ENCODE measurements at places on chromosomes 1 and 21.

DNA sequence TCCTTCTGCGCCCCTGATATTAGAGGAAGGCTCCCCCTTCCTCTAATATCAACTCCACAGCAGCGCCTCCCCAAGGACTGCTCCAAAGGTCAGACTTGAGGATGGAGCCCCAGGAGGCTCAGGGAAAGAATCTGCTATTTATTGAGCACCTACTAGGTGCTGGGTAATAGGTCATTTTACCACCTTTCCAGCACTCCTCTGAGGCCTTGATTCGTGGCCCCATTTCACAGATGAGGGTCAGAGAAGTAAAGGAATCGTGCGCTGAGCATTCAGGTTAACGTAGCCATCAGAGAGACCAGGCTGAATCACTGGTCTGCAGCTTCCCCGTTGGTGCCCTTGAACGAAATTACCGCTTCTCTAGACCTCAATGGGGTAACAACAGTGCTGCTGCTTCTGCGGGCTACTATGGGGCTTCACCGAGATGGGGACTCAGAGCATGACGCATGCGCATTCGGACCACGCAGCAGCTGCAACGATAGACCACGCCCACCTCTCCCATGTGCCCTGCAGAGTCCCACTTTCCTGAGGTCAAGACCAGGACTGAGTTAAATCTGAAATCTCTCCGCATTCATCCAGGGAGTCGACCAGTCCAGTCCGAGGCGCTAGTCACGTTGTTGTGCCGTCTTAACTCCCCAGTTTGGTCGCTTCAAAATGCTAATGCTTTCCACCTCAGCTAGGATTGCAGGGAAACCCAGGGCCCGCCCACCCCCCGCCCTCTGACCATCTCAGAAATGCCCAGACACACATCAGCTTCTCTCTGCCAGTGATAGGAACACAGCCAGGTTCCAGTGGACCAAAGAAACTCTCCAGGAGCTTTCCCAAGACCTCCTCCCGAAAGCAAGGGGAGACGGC is 12.9 kb downstream of the CAMK2N1 start:
- DNase-seq = peak; percentile 64

- DNase-seq = no peak
These were observed 363.1 kb upstream of the ADGRL2 start for GRCh38 chr1:81437649-81438048.

GRCh38 chr1:52739699-52740467 is 13.6 kb downstream of the ZYG11B start:
- DNase-seq = no peak

- no peak for DNase-seq
These were observed 180.2 kb downstream of the NR5A2 start for GRCh38 chr1:200207711-200208126.

DNA sequence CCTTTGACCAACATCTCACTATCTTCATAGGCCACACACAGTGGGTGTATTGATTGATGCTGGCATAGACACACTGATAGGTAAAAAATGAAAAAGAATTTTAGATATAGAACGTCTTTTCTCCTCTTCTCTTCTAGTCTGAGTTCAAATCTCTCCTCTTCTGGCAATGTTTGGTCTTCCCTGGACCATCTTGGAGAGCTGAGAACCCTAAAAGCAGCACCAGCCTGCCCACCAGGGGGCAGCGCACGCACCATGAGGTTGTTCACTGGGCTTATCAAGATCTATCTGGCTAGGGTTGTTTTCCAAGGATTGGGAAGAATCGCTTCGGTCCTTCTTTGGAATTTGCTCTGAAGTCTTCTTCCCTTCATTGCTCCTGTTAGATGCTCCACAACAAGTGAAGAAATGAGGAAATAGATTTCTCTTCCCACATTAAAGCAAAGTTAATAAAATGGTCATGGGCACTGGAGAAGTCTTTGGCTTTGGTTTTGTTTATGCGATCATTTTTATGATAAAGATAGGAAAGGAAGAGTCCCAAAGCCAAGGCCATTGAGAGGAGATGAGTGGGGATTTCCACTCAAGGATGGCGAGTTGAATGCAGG is 104.0 kb upstream of the OLIG2 start:
- peak; percentile 78 for DNase-seq

- DNase-seq = no peak
These were observed 42.6 kb upstream of the PAX7 start for GRCh38 chr1:18588093-18588492.

GRCh38 chr1:244341455-244342450 is 110.0 kb downstream of the ADSS2 start:
- DNase-seq = no peak

DNA sequence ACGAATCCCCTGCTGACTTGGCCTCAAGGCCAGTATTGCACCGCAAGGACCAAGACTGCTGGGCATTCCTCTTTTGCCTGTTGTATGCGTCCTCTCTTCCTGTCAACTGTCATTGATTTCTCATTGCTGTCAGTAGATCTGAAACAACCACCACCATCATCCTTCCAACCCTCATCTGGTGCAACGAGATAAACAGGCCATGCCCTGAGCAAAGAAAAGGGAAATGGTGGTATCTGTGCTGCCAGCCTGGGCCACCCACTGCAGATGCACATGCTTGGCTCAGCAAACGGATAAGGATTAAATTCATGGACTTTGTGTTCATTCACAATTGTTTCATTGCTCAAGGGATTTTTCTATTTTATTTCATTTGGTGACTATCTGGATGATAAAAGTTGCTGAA is 13.6 kb downstream of the OXCT2 start:
- no peak for DNase-seq

GRCh38 chr21:41737651-41738324 is 29.1 kb downstream of the RIPK4 start:
- DNase-seq = no peak

DNA sequence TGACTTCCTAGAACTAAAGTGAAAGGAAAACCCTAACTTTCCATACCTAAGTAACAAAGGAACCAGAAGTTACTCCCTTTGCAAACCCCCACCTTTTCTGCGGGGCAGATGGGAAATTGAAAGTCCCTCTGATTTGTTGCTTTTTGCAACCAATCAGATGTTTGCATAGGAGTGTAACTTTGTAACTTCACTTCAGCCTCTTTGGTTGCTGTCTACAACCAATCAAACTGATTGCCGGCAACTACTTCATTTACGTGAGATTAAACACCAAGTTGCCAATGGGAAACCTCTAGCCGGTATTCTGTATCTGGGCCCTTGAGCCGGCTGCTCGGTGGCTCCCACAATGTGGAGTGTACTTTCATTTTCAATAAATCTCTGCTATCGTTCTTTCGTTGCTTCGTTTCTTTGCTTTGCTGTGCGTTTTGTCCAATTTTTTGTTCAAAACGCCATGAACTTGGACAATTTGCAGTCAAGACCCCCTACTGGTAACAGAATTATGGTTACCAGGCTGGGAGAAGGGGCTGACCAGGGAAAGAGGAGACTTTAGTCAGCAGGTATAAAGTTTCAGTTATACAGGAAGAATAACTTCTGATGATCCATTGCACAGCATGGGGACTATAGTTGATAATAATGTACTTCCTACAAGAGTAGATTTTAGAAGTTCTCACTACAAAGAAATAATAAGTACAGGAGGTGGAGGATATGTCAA is 69.2 kb upstream of the RGS2 start:
- no peak for DNase-seq

Data from activated CD8-positive, alpha-beta memory T cell treated with anti-CD3 and anti-CD28 coated beads, Interleukin-2, amount 50 U/mL, for 48 hours (primary cell).